NCI-H1436 treated with DMSO at 0.1 percent for 48 hours (cell line): ENCODE measurements at places on chromosomes 4 and X.

GRCh38 chr4:165464376-165464775 lies 85.6 kb downstream of the CPE start:
- DNase-seq: no peak

GRCh38 chrX:37871626-37872302 lies 24.4 kb upstream of the DYNLT3 start:
- no peak for DNase-seq

DNA sequence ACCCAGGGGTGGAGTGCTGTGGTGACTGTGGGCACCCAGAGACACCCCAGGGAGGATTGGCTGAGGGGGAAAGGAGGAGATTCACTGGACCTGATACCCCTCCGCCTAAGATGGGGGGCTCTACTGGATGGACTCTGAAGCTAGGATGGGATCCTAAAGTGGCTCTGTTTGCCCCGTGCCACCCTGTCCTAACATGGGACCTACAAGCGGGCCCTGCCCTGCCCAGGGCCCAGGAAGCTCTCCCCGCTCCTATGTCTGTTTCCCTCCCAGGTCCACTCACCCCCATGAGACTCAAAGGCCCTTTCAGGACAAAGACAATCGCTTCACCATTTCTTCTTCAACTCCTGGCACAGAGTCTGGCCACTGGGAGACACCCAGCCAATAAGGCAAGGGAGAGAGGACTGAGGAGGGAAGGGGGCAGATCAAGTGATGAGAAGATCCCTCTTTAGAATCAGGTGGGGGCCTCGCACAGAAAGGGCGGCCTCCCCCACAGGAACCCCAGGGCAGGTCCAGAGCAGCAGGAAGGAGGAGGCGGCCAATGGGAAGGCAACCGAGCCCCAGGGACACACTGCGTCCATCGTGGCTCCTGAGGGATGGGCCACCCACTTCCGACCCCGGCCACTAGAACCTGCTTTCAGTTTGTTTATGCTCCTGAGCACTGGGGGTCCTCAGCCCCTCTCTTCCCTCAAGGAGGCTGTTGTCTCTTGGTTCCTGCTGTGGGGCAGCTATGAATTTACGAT lies 155.4 kb downstream of the AFAP1 start:
- no peak for DNase-seq

DNA sequence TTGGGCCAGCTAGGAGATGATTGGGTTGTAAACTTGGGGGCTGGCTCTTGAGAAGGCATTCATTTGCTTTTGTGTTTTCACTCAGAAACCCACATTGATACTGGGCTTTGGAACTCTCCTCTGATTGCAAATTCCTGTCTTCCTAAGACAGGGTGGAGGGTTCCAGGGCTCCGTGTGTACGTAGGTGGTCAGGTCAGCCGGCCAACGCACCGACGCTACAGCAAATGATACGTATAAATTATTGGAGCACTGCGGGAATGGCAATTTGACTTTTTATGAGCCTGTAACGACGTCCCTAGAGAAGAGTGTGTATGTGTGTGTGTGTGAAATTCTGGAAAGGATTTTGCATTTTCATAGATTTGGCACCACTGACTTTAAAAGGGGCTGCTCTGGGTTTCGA lies 236.9 kb downstream of the SHOX start:
- no peak for DNase-seq

DNA sequence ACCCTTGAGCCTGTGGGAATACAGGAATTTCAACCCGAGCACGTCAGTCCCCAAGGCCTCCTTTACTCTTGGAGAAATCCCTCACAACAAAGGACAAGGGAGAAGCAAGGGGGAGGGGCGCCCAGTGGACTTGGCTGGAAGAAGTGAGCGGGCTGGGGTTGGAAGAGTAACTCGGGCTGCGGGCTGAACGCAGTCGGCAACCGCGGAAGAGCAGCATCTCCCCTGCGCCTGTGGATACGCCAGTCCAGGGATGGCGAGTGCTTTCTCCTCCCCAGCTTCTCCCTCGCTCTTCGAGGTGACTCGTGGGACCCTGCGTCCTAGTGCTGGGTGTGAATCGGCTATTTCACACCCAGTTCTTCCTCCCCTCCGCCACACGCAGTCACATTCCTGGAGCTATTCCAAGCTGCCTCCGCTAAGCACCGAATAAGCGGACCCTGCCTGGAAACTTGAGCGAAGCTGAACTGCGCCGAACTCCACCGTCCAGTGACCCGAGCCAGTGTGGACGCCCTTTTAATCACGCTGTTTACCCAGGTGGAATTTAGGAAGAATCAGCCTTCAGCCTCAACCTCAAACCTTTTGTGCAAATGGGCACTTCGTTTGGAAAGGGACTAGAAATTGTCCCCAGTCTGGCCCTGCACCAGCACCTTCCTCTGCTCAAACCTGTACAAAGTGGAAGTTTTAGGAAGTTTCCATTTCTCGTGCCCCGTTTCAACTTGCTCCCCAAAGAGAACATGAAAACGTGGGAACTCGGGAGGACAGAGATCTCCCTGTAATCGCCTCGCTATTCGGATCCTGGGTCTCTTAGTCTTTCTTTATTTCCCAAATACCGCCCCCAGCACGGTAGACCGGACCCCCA lies 64.3 kb upstream of the WDR17 start:
- DNase-seq: no peak

DNA sequence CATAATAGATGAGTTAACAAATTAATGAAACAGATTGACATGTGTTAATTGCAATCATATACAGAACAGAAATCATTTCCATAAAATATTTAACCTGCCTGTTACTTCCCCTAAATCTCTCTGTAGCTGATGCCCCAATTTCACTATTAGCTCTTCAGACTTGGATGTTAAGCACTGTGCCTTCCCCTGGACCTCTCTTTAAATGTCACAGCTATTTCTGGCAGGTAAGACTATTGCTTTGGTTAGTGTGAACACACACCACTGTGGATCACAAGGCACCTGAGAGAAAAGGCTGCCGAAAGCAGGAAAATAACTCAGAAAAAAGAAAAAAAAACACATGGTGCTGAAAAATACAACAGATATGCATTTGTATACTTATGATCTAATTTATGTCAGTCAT lies 91.3 kb downstream of the SNCA start:
- DNase-seq: no peak

GRCh38 chrX:34578237-34578636 lies 78.8 kb downstream of the TMEM47 start:
- DNase-seq: no peak

DNA sequence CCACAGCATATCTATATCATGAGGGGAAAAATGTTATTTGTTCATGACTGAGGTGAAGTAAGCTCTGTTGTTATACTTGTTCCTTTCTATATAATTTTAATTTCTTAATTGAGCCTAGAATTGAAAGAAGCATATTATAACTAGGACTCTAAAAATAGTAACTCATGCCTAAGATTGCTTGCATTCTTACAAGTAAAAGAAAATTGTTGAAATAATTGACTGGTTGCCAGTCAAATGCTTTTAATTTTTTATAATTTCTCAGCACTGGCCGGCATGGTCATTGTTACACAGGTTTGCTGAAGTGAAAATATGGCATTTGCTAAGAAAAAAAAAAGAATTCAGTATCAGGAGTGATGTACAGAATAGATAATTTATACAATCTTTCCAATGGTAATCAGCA lies 104.8 kb downstream of the GASK1B start:
- DNase-seq: no peak

DNA sequence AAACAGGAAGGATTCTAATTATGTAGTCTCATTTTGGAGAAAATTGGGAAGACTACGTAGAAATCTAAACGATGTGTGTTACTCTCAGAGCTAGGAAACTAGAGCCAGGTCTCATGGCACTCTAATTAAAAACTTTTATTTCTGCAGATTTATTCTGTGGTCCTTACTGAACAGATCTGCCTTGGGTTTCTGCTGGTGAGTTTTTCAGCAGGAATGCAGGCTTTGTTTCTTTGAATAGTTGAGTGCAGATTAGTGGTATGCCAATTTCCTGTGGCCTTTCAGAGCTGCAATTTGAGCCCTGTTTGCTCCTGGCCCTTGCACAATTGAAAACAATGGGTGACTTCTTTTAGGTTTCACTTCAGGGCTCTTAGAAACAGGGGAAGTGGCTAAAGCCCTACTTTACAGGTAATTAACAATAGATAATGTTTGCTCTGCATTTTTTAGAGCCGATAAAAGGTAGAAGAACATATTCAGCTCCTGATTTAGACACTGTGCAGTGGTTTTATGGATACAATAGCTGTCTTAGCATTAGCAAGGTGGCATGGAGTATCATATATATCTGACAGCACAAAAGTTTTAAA lies 21.8 kb downstream of the SPRY1 start:
- DNase-seq: peak; percentile 92

- no peak for DNase-seq
These were observed 91.8 kb upstream of the HPRT1 start for GRCh38 chrX:134368126-134368525.

DNA sequence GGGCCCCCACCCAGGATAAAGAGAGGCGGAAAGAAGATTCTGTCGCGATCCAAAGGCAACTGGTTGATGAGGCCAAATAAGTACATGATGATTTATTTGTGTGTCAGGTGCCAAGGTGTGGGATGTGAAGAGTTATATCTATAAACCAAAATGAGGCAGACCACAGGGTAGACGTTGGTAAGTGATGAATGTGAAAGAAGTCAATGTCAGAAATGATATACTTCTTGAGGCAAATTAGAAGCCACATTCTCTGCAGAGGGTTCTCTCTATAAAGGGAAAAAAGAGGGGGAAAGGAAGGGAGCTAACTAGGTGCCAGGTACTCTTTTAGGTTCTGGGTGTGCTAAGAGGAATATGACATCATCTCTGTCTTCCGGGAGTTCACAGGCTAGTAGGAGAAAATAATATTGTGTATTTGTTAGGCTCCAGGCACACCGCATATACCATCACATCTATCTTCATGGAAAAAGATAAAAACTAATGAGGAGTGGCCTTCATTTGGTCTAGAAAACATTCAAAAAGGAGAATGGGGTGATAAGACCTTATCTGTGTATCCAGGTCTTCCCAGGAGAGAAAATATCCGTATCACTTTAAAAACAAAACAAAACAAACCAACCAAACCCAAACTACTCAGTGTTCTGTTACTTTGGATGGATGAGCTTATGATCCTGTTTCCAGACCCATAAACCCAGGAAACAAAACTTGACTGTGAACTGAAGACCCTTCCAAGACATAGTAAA lies 4.8 kb upstream of the SH2D1A start:
- DNase-seq: no peak

GRCh38 chr4:176273736-176274135 lies 4.7 kb upstream of the ASB5 start:
- no peak for DNase-seq

GRCh38 chrX:24478509-24478908 lies 13.4 kb downstream of the PDK3 start:
- DNase-seq: no peak

DNA sequence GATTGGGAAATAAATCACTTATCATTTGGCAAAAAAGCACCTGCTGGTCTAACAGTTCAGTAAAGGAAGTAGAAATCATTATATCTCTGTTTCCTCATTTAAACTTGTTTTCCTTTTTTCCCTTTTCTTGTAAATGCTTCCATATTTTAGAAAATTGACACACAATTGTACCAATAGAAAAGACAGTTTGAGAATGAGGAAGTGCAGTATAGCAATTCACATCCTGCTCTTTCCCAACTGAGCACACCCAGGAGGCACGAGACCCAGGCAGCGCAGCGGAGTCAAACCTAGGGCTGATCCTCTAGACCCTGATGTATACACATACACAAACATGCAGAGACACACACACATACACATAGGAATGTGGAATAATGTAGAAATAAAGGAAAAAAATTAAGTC lies 74.8 kb upstream of the PACRGL start:
- DNase-seq: no peak

DNA sequence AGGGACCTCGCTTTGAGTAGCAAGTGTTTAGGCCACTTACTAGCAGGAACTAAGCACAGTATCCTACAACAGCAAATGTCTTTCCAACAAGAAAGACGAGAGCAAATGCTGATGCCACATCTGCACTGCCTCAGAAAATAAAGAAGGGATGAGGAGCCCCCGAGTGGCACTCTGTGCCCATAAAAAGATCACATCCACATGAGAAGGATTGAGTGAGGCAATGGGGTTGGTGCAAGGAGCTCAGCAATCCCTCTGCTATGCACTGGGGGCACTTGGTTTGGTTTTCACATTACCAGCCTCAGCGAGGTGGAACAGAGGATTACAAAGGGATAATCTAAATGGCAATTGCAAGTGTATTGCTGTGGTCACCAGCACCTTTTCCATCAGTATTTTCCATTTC lies 252.8 kb upstream of the SLC7A11 start:
- DNase-seq: no peak

GRCh38 chr4:123589301-123589700 lies 192.7 kb downstream of the SPRY1 start:
- no peak for DNase-seq

DNA sequence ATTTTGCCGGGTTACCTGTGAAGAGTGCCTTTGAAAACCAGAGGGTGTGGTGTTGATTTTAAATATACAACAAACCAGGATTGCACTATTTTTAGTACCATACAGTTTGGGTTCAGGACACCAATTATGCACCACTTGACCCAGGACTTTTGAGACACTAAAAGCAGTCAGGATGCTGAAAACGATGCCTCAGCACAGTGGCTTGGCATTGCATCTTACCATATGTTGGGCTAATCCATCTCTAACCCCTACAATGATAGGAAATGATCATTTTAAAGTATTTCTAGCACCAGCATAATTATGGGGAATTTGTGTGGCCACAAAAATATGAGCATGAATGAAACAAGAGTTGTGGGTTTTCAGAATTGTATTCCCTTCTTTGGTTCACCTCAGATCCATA lies 4.1 kb downstream of the IBSP start:
- DNase-seq: no peak

DNA sequence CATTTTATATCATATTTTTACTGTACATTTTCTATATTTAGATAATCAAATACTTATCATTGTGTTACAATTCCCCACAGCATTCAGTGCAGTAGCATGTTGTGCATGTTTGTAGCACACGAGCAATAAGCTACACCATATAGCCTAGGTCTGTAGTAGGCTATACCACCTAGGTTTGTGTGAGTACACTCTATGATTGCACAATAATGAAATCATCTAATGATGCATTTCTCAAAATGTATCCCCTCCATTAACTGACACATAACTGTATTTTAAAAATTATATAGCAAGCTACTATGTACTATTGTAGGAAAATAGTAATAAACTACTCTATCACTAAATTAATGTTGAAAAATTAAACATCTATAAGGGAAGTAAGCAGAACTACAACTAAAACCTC lies 518.4 kb upstream of the PABPC4L start:
- no peak for DNase-seq

DNA sequence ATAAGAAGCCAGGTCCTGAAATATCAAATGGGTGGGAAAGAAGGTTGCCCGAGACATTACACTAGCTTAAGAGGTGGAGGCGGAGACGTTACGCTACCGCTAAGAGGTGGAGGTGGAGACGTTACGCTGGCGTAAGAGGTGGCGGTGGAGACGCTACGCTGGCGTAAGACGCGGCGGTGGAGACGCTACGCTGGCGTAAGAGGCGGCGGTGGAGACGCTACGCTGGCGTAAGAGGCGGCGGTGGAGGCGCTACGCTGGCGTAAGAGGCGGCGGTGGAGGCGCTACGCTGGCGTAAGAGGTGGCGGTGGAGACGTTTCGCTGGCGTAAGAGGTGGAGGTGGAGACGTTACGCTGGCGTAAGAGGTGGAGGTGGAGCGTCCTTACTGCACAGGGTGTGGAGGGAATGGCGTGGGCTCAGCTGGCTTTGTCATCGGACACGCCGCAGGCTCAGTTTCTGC lies 12.8 kb downstream of the CYP4V2 start:
- DNase-seq: no peak

- no peak for DNase-seq
These were observed 23.8 kb downstream of the ARHGAP10 start for GRCh38 chr4:147755561-147756295.

GRCh38 chr4:65170768-65171514 lies 499.3 kb downstream of the EPHA5 start:
- no peak for DNase-seq

- no peak for DNase-seq
These were observed 92.4 kb downstream of the HPRT1 start for GRCh38 chrX:134552351-134552750.
